ENCODE measurements at places on chromosomes 2 and 18.

DNA sequence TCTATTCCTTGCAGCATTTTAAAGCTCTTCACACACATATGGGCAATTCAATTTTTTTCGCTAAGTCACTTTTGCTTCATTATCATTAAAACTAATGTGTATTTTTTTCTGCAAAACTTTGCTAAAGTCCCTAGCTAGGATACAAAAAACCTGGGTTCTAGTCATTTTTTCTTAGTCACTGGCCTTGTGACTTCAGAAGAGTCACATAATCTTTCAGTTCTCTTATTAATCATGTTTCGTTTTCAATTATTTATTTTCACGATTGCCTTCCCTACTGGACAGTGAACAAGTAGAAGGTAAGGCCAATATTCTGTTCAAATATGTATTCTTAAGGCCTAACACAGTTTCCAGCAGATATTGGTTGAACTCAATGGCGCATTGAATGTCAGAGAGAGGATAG lies 60.9 kb upstream of the CYRIA start:
- DNase-seq: no peak

DNA sequence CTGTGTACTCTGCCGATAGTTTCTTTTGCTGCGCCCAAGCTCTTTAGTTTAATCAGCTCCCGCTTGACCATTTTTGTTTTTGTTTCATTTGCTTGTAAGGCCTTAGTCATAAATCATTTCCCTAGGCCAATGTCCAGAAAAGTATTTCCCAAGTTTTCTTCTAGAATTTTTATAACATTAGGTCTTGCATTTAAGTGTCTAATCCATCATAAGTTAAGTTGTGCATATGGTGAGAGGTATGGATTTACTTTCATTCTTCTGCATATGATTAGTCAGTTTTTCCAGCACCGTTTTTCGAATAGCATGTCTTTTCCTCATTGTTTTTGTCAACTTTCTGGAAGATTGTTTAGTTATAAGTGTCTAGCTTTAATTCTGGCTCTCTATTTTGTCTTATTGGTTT lies 484.8 kb upstream of the CNTNAP5 start:
- DNase-seq: no peak

DNA sequence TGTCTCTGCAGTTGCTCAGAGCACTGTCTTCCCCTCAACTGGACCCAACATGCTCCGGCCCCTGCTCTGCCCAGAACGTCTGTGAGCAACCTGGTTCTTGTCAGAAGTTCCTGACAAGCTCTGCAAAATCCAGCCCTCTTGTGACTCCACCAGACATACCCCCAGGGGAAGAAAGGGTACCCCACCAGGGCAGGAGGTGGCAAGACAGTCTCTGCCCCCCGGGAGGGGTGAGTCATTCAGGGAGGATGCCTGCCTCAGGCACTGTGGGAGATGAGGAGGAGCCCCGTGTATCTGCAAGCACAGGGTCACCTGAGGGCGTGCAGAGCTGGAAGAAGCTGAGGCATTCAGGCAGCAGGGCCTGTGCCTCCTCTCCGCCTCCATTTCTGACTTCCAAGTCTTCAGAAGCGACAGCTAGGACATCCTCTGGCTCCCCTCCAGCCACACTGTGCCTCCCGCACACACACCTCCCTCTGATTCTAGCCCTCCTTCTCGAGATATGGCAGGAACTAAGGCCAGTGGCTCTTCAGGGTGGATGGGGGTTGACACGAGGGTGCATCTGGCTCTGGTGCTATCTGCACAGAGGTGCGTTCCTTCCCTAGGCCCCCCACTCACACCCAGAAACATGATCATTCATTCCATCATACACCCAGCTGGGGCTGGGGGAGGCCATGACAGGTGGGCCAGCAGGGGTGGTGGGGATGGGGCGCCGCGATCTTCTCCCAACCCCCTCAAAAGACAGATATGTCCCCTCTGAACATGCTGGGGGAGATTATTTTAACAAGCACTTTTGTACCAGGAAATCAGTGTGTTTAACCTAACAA lies 222.2 kb downstream of the CYP26B1 start:
- no peak for DNase-seq

GRCh38 chr2:575030-575726 lies 102.0 kb downstream of the TMEM18 start:
- DNase-seq: no peak

GRCh38 chr18:62182220-62182619 lies 4.6 kb downstream of the PIGN start:
- no peak for DNase-seq

GRCh38 chr2:202290316-202290715 lies 24.8 kb downstream of the NOP58 start:
- no peak for DNase-seq

- DNase-seq: no peak
Observed at GRCh38 chr2:127530245-127531140, 4.2 kb upstream of the IWS1 start.

DNA sequence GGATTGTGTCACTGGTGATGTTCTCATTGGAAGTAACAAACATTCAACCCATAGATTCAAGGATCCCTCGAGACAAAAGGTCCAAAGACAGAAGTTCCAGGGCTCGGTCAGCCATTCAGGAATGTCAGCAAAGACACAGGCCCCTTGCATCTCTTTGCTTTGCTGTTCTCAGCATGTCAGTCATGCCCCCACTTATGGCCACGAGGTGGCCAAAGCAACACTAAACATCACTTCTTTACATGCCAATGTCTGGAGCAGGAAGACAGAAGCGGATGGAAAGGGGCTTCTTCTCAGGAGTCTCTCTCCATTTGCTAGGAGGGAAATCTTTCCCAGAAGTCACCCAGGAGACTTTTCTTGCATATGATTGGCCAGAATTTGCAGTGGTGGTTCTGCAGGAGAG lies 191.6 kb upstream of the SP5 start:
- DNase-seq: no peak

DNA sequence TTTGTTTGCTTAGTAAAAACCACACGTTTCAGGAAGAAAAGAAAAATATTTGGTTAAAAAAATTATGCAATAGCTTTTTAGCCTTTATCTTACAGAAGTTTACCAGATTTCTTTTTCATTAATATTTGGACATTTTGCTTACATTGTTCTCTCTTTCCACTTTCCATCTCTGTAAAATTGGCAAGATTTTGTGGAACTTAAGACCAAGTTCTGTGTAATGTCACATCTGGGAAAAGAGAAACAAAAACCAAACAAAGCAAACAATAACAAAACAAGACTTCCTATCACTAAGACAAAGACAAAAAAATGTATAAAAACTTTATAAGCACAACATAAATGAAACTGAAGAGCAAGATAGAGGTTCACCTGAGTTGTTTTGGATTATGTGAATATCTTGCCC lies 1392.1 kb upstream of the CELF4 start:
- no peak for DNase-seq

DNA sequence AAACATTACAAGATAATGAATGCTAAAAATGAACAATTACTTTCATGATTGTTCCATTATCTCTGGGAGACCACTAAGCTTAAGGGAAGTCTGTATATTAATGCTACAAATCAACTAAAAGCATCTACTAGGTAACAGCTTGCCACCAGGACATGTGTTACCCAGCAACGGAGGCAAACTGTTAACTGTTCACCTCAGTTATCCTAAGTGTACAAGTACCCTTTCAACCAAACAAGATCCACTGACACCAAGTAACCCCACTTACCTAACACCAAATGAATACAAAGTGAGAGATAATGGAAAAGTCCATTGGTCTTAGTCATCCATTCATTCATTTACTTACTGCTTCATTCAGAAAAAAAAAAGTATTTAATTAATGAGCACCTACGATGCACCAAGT lies 54.7 kb upstream of the KIDINS220 start:
- no peak for DNase-seq

GRCh38 chr2:46000660-46001059 lies 296.5 kb upstream of the EPAS1 start:
- no peak for DNase-seq

Data from activated CD8-positive, alpha-beta memory T cell treated with anti-CD3 and anti-CD28 coated beads, Interleukin-2, amount 50 U/mL, for 4 hours (primary cell).